ENCODE measurements at places on chromosomes 2 and 18.

DNA sequence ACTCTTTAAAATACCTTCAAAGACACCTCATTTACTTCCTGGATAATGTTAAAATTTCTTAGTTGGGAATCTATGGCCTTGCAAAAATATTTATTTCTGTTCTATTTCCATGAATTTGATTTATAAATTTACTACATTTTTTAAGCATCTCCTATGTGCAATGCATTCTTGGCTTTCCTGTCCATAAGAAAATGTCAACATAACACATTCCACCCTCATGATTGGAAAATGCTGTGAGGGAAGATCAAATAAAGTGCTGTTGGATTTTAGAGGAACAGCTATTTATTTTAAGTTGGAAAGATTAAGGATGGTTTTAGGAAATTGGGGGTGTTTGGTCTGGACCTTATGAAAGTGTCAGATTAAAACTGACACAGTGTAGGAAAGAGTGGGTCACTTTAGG, 45.4 kb upstream of the MC4R start:
- DNase-seq: no peak

GRCh38 chr18:37516361-37516853, 49.2 kb downstream of the CELF4 start:
- DNase-seq: no peak

GRCh38 chr2:98347298-98348065, 1.2 kb downstream of the CNGA3 start:
- DNase-seq: no peak

DNA sequence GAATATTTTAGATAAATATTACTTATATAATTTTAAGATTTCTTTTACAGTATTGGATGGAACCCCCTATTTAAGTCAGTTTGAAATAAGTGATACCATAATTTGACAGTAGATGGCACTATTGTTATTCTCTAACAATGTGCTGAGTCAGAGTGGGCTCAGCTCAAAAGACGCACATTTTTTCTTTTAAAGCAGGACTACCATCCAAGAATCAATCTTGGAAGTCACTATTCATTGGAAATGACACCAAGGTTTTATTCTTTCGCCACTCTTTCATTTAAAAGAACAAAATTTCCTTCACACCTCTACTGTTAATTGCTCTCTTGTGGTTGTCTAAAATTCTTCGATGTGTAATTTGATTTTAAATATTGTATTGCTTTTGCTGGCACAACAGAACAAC, 32.6 kb upstream of the SPAG16 start:
- DNase-seq: peak; percentile 33

DNA sequence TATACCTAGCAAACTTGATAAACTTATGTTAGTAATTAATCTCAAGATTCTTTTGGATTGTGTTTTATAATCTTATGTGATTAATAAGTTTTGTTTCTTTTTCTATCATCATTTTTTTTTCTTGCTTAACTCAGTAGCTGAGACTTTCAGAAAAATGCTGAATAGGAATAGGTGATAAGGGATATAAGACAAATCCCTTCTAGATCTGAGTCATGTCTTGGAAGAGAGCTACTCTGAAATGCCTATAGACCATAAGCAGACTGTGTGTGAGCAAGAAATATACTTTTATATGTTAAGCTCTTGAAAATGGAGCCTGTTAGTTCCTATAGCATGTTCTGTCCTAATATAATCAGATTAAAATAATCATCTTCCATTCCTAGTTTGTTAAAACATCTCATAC, 29.6 kb downstream of the CYBRD1 start:
- DNase-seq: no peak

DNA sequence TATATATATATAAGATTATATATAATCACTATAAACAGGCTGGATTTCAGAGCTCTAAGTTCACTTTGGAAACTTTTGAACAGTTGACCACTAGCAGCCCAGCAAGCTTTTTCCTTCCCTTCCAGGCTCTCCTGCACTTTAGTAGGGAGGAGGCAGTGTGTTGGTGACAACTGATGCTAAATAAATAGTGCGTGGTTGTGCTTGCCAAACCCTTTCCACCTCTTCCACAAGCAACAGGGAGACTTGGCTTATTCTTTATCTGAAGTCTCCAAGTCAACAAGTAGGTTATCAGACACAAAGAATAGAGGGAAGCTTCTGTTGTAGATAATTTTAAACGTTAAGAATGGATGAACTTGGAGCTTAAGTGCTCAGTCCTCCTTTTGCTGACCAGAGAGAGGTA, 408.2 kb upstream of the HNRNPA3 start:
- DNase-seq: peak; percentile 21

DNA sequence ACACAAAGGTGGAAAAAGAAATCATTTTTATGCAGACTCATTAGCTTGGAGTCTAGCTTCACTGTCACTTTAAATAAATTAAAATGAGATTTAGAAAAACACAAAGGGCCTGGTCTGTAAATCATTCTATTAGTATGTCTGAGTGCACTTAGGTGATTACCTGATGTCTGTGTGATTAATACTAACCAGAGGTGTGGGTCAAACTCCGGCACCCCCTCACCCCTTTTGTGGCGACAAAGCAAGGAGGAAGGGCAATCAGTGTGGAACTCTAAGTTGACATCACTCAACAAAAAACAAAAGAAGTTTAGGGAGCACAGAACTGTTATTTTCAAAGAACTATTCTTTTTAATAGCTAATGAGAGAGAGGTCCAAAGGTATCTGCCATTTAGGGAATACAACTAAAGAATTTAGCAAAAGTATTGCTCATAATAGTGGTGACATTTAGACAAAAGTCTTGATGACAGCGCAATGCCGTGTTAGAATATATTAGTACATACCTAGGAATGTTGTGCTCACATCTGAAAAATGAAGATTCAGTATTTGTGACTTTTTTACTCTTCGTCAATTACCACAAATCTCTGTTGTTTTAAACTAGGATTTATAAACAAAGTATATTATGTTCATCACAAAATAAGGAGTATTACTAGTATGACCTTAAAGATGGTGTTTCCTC, 66.3 kb downstream of the ZEB2 start:
- DNase-seq: no peak

DNA sequence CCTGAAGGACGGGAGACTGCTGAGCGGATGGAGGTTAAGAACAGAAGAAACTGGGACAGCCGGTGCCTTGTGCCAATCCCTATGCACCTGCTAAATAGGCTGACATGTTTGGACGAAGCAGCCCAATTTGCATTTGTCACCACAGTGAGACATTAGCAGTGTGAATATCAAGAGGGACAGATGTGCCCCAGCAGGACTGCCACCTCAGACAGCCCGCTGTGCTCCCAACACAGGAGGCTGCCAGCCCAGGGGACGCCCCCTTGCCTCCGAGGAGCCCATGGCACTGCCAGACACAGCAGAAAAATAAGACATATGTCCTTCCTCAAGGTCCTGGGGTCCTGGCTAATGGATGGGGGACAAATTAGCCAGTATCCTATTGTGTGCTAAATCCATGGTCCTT, 306.7 kb upstream of the POU3F3 start:
- DNase-seq: no peak

DNA sequence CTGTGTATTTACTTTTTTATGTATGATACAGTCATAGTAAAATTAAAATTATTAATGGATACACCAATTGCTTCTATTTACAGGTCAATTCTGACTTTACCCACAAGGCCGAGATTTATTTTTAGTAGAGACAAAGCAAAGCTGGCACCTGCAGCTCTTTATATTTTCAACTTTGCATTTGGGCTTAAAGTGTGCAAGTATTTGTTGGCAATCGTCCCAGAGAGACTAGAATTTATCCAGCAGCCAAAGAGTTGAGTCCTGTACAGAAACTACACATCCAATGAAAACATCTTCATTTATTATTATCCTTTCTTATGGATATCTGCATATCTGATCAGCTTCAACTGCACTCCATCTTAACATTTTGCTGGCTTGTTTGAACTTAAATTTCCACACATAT, 485.6 kb downstream of the SOX11 start:
- no peak for DNase-seq

- DNase-seq: no peak
Observed at GRCh38 chr18:28854964-28855363, 678.0 kb upstream of the CDH2 start.

- no peak for DNase-seq
Observed at GRCh38 chr2:216731465-216731864, 36.1 kb upstream of the IGFBP5 start.

- DNase-seq: no peak
Observed at GRCh38 chr2:99679518-99679917, 189.7 kb upstream of the REV1 start.

DNA sequence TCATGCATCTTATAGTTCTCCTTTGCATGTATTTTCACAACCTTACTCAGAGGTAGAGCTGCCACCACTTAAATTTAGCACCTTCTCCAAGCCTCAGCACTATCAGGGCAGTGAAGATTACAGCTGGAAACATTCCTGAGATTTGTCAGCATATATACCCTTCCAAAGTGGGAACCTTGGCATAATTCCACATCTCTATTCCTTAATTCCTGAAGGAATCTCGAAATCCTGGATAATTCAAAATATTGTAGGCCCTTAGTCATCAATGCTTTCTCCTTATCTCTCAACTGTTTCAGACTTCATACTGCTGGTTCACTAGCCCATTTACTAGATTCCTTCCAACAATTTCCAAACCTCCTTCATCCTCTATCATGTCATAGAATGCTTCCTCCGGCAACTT, 87.4 kb downstream of the ITSN2 start:
- DNase-seq: no peak

DNA sequence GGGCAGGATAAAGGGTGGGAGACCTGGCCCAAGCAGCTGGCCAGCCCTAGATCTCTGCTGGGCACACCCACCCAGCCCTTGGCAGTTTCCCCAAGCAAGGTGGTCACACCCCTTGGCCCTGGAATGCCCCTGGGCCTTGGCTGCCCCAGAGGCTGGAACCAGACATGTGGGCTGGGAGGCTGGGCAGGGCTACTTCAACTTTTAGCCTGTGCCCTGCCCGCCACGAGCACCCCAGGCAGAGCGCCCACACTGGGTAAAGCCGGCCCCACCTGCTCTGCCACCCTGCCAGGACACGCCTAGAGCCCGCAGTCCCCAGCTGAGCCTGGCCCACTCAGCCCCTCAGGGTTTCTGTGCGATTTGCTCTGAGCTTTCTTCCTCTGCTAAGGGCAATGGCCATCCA, 119.7 kb upstream of the SMAD2 start:
- no peak for DNase-seq

DNA sequence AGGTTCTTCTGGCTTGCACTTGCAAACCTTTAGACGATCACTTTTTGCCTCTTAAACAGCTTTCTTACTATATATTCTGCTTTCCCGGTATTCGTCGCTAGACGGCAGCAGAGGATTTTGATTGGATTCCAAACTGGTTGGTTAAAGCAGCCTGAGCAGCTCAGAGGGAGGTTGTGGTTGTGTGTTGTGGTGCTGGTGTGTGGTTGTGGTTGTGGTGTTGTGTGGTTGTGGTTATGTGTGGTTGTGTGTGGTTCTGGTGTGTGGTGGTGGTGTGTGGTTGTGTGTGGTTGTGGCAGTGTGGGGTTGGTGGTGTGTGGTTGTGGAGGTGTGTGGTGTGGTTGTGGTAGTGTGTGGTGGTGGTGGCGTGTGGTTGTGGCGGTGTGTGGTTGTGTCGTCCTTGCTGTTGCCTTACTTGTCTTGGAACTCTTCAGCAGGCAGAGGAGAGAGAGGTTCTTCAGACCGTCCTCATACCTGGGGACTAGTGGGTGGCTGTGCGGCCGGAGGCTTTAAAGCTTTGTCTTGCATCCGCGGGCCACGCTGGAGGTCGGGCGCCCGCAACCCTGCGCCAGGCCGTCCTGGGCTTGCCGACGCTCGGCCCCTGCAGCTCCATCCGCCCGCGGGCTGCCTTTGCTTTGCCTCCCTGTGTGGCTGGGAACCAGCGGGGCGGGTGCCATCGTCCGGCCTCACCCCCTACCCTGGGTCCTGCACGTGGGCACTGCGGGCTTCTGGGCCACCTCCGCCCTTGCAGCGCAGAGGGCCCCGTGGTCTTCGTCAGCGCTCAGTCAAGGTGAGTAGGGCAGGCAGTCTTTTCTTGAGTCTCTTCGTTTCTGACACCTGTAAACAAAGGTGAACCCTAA, 190.8 kb downstream of the ARHGAP28 start:
- DNase-seq: peak; percentile 47

DNA sequence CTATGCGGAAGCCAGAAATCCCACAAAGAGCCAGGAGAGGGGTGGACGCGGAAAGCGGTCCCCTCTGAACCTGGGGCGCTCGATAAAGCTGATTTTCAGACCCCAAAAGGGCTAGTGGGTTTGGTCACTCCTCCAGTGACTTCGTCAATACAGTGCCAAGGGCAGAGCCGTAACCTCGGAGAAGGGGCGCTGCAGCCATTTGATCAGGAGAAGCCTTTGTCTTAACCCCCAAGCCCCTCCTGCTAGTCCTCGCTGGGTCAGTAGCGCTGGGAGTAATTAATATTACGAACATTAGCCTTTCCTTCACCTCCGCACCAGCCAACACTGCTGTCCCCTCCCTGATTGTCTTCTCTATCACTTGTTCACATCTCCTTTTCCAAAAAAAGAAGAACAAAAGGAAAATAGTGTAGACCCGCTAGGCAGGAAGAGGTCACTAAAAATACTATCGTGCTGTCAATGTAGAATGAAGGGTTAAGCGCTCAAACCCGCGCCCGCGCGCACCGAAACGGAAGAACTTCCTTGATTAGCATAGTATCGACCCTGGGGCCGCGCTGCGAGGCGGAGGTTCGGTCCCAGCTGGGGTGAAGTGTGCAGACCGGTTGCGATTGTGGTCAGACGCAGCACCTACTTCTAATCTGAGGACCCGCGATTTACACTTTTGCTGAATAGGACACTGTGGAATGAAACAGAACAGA, 63.2 kb upstream of the MAPRE2 start:
- peak; percentile 40 for DNase-seq

GRCh38 chr2:120108049-120108448, 95.2 kb downstream of the EPB41L5 start:
- peak; percentile 97 for DNase-seq

DNA sequence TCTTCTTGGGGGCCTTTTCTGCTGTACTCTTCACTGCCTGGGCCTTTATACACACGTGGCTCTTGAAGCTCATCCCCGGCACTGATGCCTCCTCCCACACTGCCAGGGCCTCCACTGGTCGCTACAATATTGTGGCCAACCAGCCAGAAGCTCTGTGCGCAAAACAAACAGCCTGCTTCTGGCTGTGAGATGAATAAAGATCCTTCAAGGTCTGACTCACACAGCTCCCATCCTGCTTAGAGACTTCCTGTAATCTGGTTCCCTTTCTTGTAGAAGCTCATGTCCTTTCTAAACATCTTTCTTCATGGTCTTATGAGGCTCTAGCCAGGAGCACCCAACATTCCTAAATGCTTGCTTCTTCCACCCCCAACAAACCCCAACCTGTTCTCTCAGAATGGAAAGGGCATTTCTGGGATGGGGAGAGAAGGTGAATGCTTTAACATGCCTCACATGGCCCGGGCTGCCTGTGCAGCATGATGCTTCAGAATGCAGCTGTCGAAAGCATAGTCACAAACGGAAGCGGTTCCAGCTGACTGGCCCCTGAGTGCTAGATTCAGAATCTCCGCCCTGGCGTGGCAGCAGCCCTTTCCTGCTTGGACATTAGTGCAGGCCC, 24.6 kb downstream of the NRP2 start:
- no peak for DNase-seq

DNA sequence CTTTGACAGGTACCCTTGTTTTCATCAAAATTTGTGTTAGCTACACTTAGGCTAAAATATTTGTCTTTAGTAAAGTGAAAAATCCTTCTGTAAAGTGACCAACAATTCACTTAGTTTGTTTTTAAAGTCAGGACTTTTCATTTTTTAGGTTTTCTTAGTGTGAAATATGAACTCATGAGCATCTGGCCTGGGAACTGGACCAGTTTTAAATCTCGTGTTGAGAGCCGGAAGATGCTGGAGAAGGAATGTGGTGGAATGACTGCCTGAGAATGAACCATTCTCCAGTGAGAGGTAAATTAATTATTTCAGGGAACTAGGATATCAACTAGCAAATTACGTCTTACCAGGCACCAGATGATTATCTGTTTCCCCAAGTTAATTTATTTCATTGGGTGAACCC, 305.7 kb downstream of the AGPS start:
- no peak for DNase-seq
